ENCODE measurements at places on chromosomes 6 and 20. TPM values are rescaled to one million over a fixed set of nuclear protein-coding genes. Genes with fewer than 3 reads are reported as not detected.

LMBRD1 gene
- total RNA-seq, result 28.3 TPM

BFSP1 gene
- total RNA-seq, result 2.9 TPM

DNPH1 gene
- 63.4 TPM for total RNA-seq

CNBD2 gene
- not detected for total RNA-seq

DSE gene
- 20.1 TPM for total RNA-seq

SUMO4 gene
- total RNA-seq, result 5.0 TPM

CD40 gene
- total RNA-seq, result 20.8 TPM

PTCRA gene
- not detected for total RNA-seq

FRMD1 gene
- total RNA-seq, result not detected

MAK gene
- not detected for total RNA-seq

CST2 gene
- 0.98 TPM for total RNA-seq

PTPRA gene
- total RNA-seq, result 48.8 TPM

SEMG1 gene
- total RNA-seq, result not detected

TCF21 gene
- total RNA-seq, result 36.6 TPM

ATP6V1G2 gene
- 0.76 TPM for total RNA-seq

GLP1R gene
- total RNA-seq, result not detected

VGLL2 gene
- not detected for total RNA-seq

PGBD1 gene
- 3.1 TPM for total RNA-seq

CRIP3 gene
- total RNA-seq, result not detected

YWHAB gene
- 70.2 TPM for total RNA-seq

MYBL2 gene
- total RNA-seq, result 0.69 TPM

PTPRK gene
- total RNA-seq, result 91.7 TPM

LAMP5 gene
- total RNA-seq, result 0.51 TPM

UBE3D gene
- 6.0 TPM for total RNA-seq

PAX1 gene
- total RNA-seq, result not detected

SMOC2 gene
- total RNA-seq, result 5.0 TPM

SOX4 gene
- 16.4 TPM for total RNA-seq

ANKRD66 gene
- total RNA-seq, result 3.3 TPM

LHFPL5 gene
- not detected for total RNA-seq

PDE7B gene
- total RNA-seq, result 4.4 TPM

MUC22 gene
- 0.06 TPM for total RNA-seq

SLC22A2 gene
- total RNA-seq, result not detected

CST7 gene
- 13.7 TPM for total RNA-seq

SIRPG gene
- 2.4 TPM for total RNA-seq

VSTM2L gene
- total RNA-seq, result 43.2 TPM

ASIP gene
- not detected for total RNA-seq

PBX2 gene
- 78.6 TPM for total RNA-seq

OR2J3 gene
- total RNA-seq, result not detected

CRISP2 gene
- total RNA-seq, result not detected

C2 gene
- total RNA-seq, result 299 TPM

DPPA5 gene
- total RNA-seq, result not detected

SLC22A23 gene
- total RNA-seq, result 73.1 TPM

LTB gene
- total RNA-seq, result not detected

CCDC167 gene
- total RNA-seq, result 9.7 TPM

CCN2 gene
- total RNA-seq, result 240 TPM

HMGN3 gene
- total RNA-seq, result 96.8 TPM

SCRT2 gene
- total RNA-seq, result not detected

ECT2L gene
- 0.20 TPM for total RNA-seq

GNAS gene
- 910 TPM for total RNA-seq

CLDN20 gene
- not detected for total RNA-seq

ESR1 gene
- 0.91 TPM for total RNA-seq

SAMD10 gene
- total RNA-seq, result 6.2 TPM

TRDN gene
- total RNA-seq, result 0.20 TPM

LAMA5 gene
- total RNA-seq, result 234 TPM

ABHD16B gene
- not detected for total RNA-seq

NNAT gene
- 1.1 TPM for total RNA-seq

PLN gene
- 1.9 TPM for total RNA-seq

KHDC1L gene
- total RNA-seq, result not detected
